Posterior vena cava (tissue), 2 donors: ENCODE measurements at places on chromosomes 2 and 18. TPM values are rescaled to one million over a fixed set of nuclear protein-coding genes. Genes with fewer than 3 reads are reported as not detected.

Gene TSHZ1
- 19.0 TPM for total RNA-seq

Gene KCNIP3
- total RNA-seq: 10.5 TPM

GRCh38 chr2:171923206-171923605 is 945 bp downstream of the HAT1 start:
- DNase-seq: no peak

DNA sequence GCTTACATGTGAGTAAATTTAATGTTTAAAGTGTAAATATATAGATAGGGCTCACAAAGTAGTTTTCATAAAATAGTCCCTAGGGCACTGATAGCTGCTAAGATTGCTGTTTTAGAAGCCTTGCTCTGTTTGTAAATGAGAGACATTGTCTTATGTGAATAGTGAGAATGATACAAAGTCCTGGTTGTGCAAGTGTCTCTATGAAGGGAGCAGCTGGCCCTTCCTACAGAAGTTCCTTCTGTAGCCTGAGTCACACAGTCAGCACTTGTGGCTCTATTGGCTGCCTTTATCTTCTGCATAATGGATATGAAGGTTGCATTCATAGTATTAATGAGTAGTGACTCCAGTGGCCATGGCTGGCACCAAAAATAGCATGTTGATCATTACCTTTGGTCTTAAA is 279.7 kb downstream of the OSR1 start:
- no peak for DNase-seq

DNA sequence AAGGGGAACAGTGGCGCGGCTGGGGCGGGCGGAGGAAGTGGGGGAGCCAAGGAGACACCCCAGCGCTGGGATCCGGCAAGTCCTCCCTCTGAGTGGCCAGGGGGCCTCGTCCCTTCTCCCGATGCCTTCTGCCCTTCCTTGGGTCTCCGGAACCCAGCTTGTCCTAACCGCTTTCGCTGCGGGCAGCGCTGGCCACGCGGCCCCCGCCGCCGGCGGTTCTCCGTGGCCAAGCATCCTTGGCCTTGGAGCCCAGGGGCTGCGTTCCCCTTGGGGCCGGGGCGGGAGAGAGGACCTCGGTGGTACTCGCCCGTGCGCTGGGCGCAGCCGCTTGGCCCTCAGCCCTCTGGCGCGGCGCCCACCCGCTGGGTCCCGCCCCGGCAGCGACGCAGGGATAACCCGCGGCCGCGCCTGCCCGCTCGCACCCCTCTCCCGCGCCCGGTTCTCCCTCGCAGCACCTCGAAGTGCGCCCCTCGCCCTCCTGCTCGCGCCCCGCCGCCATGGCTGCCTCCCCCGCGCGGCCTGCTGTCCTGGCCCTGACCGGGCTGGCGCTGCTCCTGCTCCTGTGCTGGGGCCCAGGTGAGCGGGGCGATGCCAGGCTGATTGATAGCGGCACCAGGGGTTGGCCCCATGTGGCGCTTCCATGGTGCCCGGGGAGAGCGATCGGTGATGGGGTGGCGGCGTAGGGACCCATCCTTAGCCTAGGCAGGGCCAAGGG is 128.7 kb downstream of the UXS1 start:
- no peak for DNase-seq
